Aorta (tissue), 5 donors: ENCODE measurements at places on chromosomes 3 and 15. TPM values are rescaled to one million over a fixed set of nuclear protein-coding genes. Genes with fewer than 3 reads are reported as not detected.

The GATM gene
- polyA plus RNA-seq: 6.9 TPM

The PGBD4 gene
- 1.4 TPM for polyA plus RNA-seq

DNA sequence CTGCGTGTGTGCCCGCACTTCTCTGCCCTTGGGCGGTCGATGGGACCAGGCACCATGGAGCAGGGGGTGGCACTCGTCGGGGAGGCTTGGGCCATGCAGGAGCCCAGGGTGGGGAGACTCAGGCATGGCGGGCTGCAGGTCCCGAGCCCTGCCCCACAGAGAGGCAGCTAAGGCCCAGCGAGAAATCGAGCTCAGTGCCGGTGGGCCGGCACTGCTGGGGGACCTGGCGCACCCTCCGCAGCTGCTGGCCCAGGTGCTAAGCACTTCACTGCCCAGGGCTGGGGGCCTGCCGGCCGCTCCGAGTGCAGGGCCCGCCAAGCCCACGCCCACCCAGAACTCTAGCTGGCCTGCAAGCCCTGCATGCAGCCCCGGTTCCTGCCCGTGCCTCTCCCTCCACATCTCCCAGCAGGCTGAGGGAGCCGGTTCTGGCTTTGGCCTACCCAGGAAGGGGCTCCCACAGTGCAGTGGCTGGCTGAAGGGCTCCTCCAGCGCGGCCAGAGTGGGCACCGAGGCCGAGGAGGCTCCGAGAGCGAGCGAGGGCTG, 553 bp upstream of the RTP4 start:
- peak; percentile 73 for DNase-seq

DNA sequence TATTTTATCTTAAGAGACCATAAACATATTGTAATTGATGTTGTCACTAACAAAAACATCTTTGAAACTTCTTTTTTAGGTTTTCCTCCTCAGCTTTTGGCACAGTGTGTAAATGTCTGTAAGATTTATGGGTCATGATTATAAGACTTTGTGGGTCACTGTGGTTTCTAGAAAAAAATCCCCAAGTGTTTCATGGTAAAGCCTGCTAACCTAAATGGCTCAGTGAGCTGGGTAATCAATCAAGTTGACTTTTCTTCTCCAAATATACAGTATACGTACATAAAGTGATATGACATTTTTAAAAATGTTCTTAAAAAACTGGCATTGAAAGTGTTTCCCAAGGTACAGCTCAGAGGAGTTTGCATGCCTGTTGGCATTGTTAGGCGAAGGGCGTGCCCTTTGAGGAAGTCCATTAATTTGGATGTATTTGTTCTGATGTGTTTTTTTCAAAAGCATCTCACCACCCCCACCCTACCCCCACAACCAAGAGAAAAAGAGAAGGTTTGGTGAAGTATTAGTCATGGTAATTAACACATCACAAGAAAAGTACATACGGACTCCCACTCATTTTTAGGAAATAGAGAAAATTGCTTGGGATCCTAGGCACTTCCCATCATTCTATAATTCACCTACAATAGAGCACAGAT, 385.4 kb upstream of the LRRC3B start:
- DNase-seq: no peak

- DNase-seq: peak; percentile 10
These were observed 60.3 kb upstream of the SMAD6 start for GRCh38 chr15:66641485-66642315.

- DNase-seq: no peak
These were observed 109.5 kb downstream of the ST8SIA2 start for GRCh38 chr15:92502930-92503857.

- peak; percentile 91 for DNase-seq
These were observed 18.5 kb upstream of the LMCD1 start for GRCh38 chr3:8482960-8483665.

- peak; percentile 81 for DNase-seq
These were observed 184.1 kb downstream of the ADAMTSL3 start for GRCh38 chr15:83837945-83838571.

DNA sequence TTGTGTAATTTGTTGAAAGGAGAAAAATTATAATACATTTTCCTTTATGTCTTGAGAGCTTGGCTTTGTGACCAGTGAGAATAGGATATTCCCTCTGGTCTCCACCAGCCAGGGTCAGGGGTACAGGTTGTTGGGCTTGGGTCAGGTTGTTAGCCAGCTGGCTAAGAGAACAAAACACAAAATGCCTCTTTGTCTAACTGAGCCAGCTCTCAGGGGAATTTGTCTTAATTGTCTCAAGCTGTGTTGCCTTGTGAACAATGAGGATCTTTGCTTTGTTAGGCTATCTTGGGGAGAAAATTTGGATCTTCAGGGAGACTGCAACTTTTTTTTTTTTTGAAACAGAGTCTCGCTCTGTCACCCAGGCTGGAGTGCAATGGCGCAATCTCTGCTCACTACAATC, 17.7 kb upstream of the GK5 start:
- no peak for DNase-seq
